ENCODE measurements at places on chromosomes 2 and 18. TPM values are rescaled to one million over a fixed set of nuclear protein-coding genes. Genes with fewer than 3 reads are reported as not detected.

GRCh38 chr18:2192562-2192961 lies 378.7 kb downstream of the METTL4 start:
- H3K27me3 ChIP-seq: no peaks in the 10 kb centered on the region
- no peak for DNase-seq
- H3K36me3 ChIP-seq: no peaks in the 10 kb centered on the region
- no peak overlapping the region for H3K27ac ChIP-seq

RNF144A gene
- 25.7 TPM for total RNA-seq

RAX gene
- total RNA-seq: not detected

GRCh38 chr2:6301426-6301825 lies 564.3 kb downstream of the CMPK2 start:
- no peaks in the 10 kb centered on the region for H3K27me3 ChIP-seq
- no peak for DNase-seq
- H3K36me3 ChIP-seq: no peaks in the 10 kb centered on the region
- no peak overlapping the region for H3K4me3 ChIP-seq

DNA sequence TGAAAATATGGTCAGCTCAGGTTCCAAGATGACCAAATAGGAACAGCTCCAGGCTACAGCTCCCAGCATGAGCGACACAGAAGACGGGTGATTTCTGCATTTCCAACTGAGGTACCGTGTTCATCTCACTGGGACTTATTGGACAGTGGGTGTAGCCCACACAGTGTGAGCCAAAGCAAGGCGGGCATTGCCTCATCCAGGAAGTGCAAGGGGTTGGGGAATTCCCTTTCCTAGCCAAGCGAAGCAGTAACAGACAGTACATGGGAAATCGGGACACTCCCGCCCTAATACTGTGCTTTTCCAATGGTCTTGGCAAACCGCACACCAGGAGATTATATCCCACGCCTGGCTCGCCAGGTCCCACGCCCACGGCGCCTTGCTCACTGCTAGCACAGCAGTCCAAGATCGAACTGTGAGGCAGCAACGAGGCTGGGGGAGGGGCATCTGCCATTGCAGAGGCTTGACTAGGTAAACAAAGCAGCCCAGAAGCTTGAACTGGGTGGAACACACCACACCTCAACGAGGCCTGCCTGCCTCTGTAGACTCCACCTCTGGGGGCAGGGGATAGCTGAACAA lies 57.5 kb downstream of the WDPCP start:
- no peaks in the 10 kb centered on the region for H3K27me3 ChIP-seq
- H3K4me3 ChIP-seq: no peak overlapping the region
- H3K4me1 ChIP-seq: no peaks in the 10 kb centered on the region
- DNase-seq: no peak

DNA sequence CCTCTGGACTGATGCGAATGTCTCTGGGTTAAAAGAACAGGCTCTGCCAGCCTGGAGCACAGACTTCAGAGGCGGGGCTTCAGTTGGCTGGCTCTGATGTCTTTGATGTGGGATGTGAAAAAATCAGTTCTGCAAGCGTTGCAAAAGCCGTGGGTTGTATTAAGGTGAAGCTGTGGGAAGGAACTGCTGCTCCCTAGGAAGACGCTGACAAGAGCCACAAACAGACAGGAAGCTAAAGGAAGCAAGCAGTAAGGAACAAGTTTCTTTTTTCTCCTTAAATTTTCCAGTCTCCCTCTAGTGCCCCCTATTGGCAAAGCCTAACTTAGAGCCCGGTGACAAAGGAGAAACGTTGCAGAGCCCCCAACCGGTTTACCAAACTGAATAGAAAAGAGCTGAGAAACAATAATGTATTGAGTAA lies 239.0 kb downstream of the CCDC178 start:
- no peaks in the 10 kb centered on the region for H3K4me1 ChIP-seq
- DNase-seq: no peak
- no peaks in the 10 kb centered on the region for H3K36me3 ChIP-seq

CD207 gene
- total RNA-seq: not detected

GRCh38 chr2:39738936-39739335 lies 40.1 kb downstream of the THUMPD2 start:
- H3K4me1 ChIP-seq: no peaks in the 10 kb centered on the region
- no peaks in the 10 kb centered on the region for H3K27me3 ChIP-seq
- no peak overlapping the region for H3K27ac ChIP-seq
- no peak overlapping the region for H3K4me3 ChIP-seq
- no peak for DNase-seq

DNA sequence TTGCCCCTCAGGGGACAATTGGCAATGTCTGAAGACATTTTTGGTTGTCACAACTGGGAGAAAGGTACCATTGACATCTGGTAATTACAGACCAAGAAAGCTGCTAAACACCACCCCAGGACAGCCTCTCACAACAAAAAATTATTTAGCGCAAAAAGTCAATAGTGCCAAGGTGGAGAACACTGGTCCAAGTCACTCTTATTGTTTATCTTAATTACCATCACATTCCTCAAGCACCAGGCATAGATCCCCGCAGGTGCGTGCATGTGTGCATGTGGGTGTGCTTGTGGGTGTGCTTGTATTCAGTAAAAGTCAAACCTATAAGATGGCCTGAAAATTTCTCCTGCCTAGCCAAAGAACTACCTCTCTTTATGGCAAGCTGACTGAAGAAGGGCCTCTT lies 74.9 kb upstream of the WDR75 start:
- H3K4me3 ChIP-seq: no peak overlapping the region
- H3K27ac ChIP-seq: no peak overlapping the region
- no peaks in the 10 kb centered on the region for H3K27me3 ChIP-seq

DNA sequence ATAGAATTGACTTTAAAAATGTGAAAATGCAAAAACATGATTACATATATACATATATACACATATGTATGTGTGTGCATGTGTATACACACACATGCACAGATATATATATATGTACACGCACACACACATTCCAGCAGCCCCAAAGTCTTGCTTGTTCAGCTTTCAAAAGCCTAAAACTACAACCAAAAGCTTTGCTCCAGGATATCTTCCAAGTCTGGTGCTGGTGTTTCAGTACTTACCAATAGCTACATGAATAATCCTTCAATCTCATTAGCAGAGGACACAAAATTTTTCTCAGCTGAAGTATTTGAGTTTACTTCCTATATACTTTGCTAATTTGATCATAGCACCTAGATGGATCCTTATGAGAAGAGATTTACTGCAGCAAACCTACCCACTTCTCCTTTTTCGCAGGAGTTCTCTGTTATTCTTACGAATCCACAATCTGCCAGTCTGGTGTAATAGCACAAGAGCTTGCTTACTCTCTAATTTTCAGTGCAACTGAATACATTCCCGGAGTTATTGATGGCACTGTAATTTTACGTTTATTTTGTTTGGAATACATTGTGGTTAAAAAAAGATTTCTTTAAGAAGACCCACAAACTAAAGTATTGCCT lies 553.3 kb downstream of the ARHGAP15 start:
- H3K4me3 ChIP-seq: no peak overlapping the region
- H3K27ac ChIP-seq: no peak overlapping the region
- no peak for DNase-seq
- H3K36me3 ChIP-seq: no peaks in the 10 kb centered on the region
- H3K27me3 ChIP-seq: no peaks in the 10 kb centered on the region

- no peak overlapping the region for H3K27ac ChIP-seq
- H3K4me3 ChIP-seq: no peak overlapping the region
- no peaks in the 10 kb centered on the region for H3K36me3 ChIP-seq
- H3K27me3 ChIP-seq: no peaks in the 10 kb centered on the region
- no peak for DNase-seq
- H3K4me1 ChIP-seq: no peaks in the 10 kb centered on the region
Observed at GRCh38 chr2:59019566-59020159, 778.5 kb upstream of the FANCL start.

GALNT14 gene
- 8.9 TPM for total RNA-seq

DNA sequence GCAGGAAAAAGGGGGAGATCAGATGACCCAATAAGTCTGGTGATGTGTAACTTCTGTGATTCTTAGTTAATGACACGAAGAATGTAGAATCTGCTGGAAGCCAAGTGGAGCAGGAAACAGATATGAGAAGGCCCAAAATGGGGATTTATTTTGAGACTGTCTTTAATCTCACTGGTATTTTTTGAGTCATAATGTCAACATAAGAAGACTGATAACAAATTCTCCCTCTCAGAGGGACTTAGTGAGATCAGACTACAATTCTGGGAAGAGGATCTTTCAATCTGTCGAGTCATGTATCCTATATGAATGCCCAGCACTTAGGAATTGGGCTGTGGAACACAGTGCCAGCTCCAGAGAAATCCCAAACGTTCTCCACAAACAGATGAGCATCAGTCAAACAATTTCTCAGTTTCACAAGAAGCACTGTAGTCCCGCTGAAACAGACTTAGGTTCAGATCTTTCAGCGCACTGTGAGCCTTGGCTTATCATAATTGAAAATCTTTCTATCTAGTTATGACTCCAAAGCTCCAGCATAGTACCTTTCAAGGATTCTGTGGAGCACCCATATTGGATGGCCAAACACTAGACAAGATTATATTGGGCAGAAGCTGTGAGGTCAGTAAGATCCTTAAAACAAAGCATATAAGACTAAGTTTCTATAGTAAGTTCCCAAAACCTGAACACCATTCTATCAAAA lies 738.2 kb downstream of the LRP1B start:
- H3K27ac ChIP-seq: no peak overlapping the region
- no peaks in the 10 kb centered on the region for H3K4me1 ChIP-seq
- no peaks in the 10 kb centered on the region for H3K36me3 ChIP-seq
- no peak for DNase-seq
- H3K27me3 ChIP-seq: no peaks in the 10 kb centered on the region

DNA sequence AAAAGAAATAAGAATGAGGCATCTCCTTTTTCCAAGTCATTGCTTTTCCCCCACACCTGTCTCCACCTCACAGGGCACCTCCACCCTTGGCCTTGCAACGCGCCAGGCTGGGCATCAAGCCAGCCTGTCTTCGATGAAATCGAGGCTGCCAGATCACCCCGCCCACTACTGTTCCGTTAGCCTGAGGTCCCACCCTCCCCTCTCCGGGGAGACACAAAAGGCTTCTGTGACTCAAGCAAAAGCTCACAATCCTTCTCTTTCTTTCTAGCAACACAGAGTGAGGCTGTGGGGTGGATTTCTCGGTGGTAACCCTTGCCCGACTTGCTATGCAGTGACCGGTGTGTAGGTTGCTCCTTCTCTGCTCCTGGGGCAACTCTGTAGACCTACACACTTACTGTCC lies 9.9 kb downstream of the TNP1 start:
- no peak overlapping the region for H3K4me3 ChIP-seq
- no peaks in the 10 kb centered on the region for H3K36me3 ChIP-seq
- peak; percentile 59 for DNase-seq
- no peaks in the 10 kb centered on the region for H3K27me3 ChIP-seq

SP100 gene
- 88.2 TPM for total RNA-seq

DNA sequence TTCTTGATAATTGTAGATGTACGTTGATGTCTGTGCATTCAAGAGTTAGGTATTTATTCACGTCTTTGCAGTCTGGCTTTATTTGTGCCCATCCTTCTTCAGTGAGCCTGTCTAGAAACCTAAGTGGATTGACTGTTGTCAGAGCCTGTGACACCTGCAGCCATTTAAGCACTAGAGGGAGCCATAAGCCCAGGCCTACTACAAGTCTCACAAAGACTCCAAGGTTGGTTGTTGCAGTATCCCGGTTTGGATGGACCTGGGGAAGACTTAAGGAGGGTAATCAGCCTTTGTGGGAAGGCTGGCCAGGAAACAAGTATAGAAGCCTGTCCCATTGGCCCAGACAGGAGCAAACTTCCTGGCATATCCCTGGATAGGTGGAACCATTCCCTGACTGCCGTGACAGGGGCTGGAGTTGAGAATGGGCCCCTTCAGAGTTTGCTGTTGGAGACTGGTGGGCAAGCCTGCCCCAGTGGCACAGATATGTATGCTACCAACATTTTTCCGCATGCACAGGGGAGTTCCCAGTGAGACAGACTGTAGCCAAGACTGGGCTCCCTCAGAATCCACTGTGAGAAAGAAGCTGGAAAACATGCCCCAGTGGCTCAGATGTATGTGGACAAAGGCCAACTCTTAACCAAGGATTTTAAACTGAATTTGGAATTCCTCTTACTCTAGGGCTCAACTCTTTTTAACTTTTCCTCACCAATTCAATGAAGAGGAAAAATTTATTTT lies 9.3 kb upstream of the LRRC30 start:
- H3K4me3 ChIP-seq: no peak overlapping the region
- DNase-seq: peak; percentile 55
- no peaks in the 10 kb centered on the region for H3K36me3 ChIP-seq
- H3K27me3 ChIP-seq: no peaks in the 10 kb centered on the region
- H3K27ac ChIP-seq: no peak overlapping the region
- H3K4me1 ChIP-seq: no peaks in the 10 kb centered on the region

LMAN2L gene
- 14.7 TPM for total RNA-seq

DNA sequence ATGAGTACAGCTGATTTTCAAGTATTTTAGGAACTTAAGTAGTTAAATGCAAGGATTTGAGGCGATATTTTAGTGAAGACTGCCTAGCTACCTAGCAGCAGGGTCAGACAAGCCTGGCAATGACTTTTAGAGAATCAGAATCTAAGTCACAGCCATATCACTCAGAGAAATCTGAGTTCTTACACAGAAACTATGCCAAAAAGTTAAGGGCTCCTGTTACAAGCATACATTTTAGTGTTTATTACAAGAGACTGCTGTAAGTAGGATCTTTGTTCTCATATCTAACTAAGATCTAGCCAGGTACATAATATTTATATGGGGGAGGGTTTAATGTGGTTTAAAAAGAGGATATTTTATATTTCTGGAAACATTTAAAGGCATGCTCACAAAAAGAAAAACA lies 37.5 kb downstream of the MAP4K3 start:
- H3K27me3 ChIP-seq: no peaks in the 10 kb centered on the region
- H3K27ac ChIP-seq: no peak overlapping the region
- H3K36me3 ChIP-seq: no peaks in the 10 kb centered on the region

- no peak overlapping the region for H3K27ac ChIP-seq
- DNase-seq: no peak
- H3K4me3 ChIP-seq: no peak overlapping the region
Observed at GRCh38 chr2:233329489-233330135, 22.0 kb downstream of the SAG start.

GRCh38 chr18:59239642-59240041 lies 19.7 kb downstream of the GRP start:
- no peaks in the 10 kb centered on the region for H3K36me3 ChIP-seq
- no peak overlapping the region for H3K27ac ChIP-seq
- no peaks in the 10 kb centered on the region for H3K4me1 ChIP-seq
- no peak for DNase-seq
- H3K27me3 ChIP-seq: peaks cover 7% of the 10 kb centered on the region

DNA sequence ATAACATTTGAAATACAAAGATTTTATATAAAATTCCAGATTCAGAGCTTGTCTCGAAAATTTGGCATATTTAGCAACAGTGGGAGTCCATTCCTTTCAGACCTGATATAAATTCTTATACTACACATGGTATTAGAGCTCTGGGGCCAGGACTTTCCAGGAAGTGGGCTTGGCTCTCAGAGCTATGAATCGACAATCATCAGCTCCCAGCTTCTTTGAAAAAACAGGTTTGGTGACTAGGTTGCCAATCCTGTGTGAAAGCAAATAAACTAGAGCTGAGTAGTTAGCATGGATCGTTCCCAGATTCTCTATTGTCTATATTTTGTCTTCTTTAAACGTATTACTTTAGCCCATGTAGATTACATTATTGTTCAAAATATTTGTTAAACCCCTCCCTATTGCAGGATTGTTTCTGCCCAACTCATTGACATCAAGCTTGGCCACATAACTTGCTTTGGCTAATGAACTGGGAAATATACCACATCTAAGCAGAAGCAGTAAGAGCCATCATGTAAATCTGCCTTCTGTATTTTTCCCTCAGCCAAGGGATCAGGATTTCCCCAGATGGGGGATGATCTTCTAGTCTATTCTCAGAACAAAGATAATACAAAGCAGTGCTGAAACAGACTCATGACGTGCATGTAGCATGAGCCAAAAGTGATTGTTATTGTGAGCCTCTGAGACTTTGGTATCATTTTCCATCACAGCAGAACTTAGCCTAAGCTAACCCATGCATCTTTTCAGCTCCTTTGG lies 105.4 kb downstream of the KCNH7 start:
- H3K4me1 ChIP-seq: no peaks in the 10 kb centered on the region
- H3K36me3 ChIP-seq: no peaks in the 10 kb centered on the region
- H3K4me3 ChIP-seq: no peak overlapping the region
- H3K27me3 ChIP-seq: no peaks in the 10 kb centered on the region

Measured in adrenal gland (tissue), 19 donors.